Activated T-cell treated with anti-CD3 and anti-CD28 coated beads for 1 hour (primary cell): ENCODE measurements at places on chromosomes 1 and 21.
A peak's percentile ranks its signal among the peaks of the same experiment; 100 is the strongest.

- DNase-seq, result no peak
Observed at GRCh38 chr1:170562646-170563338, 30.8 kb downstream of the GORAB start.

DNA sequence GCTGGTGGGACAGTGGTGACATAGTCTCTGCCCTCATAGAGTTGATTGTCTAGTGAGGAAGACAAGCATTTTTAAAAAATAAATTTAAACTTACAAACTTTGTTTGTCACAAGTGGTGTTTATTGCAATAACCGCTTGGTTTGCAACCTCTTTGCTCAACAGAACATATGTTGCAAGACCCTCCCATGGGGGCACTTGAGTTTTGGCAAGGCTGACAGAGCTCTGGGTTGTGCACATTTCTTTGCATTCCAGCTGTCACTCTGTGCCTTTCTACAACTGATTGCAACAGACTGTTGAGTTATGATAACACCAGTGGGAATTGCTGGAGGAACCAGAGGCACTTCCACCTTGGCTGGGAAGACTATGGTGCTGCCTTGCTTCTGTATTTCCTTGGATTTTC, 58.4 kb downstream of the LAMC2 start:
- DNase-seq, result no peak

DNA sequence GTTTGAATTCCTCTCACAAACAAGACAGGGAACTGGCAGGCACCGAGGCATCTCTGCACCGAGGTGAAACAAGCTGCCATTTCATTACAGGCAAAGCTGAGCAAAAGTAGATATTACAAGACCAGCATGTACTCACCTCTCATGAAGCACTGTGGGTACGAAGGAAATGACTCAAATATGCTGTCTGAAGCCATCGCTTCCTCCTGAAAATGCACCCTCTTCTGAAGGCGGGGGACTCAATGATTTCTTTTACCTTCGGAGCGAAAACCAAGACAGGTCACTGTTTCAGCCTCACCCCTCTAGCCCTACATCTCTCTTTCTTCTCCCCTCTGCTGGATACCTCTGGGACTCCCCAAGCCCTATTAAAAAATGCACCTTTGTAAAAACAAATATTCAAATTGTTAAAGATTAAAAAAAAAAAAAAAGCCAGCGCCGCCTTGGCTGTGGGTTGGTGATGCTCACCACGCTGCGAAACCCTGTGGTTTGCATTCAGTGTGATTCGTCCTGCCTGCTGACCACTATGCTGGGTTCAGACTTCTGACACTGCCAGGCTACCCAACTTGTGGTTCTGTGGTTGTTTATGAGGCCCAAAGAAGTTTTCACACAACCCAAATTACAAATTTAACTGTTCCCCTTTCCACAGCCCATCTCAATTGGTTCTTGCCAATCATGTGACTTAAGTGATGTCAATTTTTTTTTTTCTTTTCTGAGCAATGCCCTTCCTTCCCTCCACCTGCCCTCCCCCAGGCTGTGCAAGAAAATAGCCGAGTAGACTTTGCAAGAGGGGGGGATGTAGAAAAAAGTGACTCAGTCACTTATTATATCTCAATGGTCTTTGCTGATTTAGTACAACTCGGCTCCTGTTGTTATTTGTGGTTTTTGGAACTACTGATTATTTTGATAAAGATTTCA, at the start of gene RUNX1:
Gene RUNX1, minus strand, starts transcription at position 597 of the 912 bp plus-strand sequence.
- peak; percentile 50 for DNase-seq

DNA sequence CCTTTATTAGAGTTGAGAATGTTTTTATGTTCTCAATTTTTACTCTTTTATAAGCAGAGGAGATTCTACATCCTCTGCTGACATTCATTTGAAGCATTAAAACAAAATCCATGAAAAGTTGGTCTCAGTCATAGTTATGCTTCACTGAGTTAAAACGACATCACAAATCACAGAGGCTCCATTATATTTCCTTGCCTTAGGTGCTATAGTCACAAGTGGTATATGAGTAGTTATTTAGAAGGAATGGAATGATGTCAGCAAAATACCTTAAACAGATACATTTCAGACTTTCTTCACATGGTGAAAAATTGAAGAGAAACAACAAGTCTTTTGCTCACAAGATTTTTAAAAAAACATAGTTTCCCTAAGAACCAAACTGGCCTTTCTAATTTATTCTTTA, 11.7 kb upstream of the METTL13 start:
- DNase-seq, result no peak

DNA sequence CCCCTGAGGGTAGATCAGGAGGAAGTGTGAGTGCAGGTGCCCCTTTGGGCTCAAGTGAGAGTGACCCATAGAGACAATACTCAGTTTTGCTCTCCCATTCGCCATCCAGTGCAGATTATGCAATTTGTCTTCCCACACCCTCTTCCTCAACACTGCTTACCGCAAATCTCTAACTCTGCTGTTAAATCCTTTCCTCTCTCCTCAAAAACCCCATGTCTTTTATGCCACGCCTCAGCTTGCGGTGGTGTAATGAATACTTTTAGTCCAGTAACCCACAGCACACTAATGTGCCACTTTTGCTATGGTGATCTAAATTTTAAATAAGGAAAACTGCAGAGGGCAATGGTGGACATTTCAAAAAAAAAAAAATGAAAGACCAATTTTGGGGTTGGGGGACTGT, 57.7 kb downstream of the PRRX1 start:
- no peak for DNase-seq

GRCh38 chr1:93581917-93582850, 99.5 kb downstream of the BCAR3 start:
- no peak for DNase-seq

- no peak for DNase-seq
Observed at GRCh38 chr21:34217263-34217662, 143.9 kb downstream of the MRPS6 start.
